ENCODE measurements at places on chromosomes 7 and 10. TPM values are rescaled to one million over a fixed set of nuclear protein-coding genes. Genes with fewer than 3 reads are reported as not detected.

DNA sequence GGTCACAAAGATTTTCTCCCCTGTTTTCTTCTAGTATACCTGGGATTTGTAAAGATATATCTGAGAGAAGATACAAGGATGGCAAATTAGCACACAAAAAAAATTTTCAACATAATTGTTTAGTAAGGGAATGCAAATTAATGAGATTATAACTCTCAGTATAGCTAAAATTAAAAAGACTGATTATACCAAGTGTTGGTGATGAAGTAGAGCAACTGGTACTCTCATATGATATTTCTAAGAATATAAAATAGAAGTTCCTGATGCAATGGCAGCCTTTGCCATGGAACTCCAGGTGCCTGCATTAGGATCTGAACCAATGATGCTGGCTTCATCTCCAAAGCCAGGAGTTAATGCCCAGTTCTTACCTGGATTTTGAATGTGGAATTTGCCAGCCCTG lies 51.4 kb upstream of the KIAA1217 start:
- no peak for DNase-seq

DNA sequence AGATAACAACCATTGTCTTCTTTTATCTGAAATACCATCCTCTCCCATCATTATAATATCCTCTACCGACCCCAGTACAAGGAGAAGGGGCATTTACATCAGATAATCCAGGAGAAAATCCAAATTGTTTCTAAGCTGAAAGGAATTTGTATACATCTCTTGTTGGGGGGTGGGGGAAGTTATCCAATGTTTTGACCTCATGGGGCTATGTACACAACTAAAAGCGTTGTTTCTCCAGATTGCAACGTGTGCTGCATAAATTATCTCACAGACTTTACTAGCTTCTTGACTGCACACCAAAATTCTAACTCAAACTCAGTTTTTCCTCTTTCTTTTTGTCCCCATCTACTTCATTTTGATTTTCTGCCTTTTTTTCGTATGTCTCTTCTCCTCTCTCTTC lies 156.7 kb downstream of the TWIST1 start:
- no peak for DNase-seq

DNA sequence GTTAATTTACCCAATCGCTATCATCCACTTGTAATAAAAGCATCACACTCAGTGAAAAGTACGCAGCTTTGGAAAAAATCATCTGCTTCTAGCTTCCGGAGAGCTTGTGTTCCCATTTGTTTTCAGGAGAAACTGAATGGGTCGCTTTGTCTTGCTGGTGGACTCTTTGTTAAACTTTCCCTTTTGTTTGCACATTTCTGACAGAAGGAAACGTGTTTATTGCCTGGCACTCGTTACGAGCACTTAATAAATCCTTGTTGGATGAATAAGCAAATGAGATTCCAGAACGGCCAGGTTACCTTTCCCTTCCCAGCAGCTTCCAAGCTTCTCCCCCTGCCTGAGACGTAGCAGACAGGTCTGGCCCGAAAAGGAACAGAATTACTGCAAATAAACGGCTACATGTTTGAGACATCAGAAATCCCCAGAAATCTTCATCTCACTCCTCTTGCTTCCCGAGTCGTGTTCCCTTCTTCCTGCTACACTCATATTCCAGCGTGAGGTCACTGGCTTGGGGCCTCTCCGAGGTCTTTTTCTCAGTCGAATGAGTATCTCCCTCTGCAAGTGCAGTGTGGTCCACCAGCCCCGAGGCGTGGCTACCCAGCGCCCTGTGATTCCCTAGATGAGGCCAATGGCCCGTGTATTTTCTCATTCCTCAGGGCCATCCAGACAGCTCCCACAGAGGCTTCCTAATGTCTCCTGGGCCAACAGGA lies 167.2 kb downstream of the FRMD4A start:
- no peak for DNase-seq

Gene ARHGAP21
- 82.9 TPM for polyA plus RNA-seq

GRCh38 chr10:97589479-97589878 lies at the start of gene C10orf62:
C10orf62 (plus strand) TSS chr10:97589721; CDS start chr10:97589898, 177 bp downstream.
- DNase-seq = no peak

DNA sequence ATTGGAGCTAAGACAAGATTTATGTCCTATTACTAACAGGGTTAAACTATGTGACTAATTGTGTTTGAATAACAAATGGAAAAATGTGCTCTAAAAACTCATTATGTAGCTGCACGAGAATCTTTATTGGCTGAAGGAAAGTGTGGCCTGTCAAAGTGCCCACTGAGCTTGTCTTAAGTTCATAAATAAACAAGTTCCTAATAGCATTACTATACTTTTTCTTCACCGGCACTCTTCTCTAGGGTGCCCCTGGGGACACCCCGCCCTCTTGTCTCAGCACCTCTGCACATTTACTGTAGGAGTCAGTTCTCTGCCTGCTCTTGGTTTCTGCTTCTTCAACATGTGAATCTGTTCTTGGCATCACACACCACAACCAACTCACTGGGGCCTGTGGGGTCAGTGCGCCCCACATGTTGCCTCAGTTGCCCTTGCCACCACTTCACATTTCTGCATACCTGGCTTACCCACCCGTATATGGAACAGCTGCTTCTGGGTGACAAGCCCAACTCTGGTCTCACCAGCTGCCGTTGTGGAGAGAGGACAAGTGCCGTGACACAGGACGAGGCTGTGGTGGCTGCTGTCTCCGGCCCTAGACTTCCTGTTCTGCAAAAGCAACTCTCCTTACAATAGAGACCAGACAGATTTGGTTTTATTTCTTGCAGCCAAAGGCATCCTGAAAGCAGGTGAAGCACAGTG lies 96.3 kb upstream of the DDC start:
- DNase-seq = no peak

DNA sequence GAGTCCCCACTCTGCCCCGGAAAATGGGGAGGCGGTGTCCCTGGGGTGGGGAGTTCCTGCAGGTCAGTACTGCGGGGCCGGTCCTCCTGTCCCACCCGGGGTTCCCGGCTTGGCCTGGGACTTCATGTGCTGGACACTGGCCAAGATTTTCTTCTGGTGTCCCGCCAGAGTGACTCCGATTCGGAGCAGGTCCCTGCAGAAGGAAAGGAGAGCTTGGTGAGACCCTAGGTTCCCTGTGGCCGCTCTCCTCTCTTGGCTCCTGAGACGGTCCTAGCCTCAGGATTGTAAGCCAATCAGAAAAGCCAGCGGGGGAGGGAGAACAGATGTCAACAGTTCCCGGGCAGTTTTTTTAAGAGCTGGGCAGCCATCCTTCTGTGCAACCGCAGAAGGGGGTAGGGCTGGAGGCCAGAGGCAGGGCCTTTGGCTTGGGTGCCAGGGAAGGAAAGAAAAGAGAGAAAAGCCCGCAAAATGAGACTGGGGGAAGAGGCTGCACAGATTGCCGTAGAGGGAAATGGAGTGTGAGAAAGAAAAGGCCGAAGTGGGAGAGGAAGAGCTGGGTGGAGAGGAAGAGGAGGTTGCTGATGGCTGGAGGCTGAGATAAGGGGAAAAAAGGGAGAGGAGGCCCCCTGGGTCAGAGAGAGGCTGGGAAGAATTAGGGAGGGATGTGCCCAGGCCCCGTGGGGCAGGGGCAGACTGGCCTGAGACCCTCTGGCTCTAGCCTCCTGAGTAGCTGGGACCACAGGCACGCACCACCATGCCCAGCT lies 23.7 kb downstream of the EPHB4 start:
- DNase-seq = no peak

Gene NPSR1
- 0.21 TPM for polyA plus RNA-seq

GRCh38 chr10:68348265-68348741 lies 15.6 kb upstream of the PBLD start:
- no peak for DNase-seq

Gene NEUROG3
- polyA plus RNA-seq = not detected

- DNase-seq = no peak
Observed at GRCh38 chr7:115748123-115748738, 282.3 kb downstream of the TFEC start.

- DNase-seq = no peak
Observed at GRCh38 chr10:61338146-61338545, 115.0 kb downstream of the TMEM26 start.

- no peak for DNase-seq
Observed at GRCh38 chr7:68730964-68731363, 867.3 kb upstream of the AUTS2 start.

DNA sequence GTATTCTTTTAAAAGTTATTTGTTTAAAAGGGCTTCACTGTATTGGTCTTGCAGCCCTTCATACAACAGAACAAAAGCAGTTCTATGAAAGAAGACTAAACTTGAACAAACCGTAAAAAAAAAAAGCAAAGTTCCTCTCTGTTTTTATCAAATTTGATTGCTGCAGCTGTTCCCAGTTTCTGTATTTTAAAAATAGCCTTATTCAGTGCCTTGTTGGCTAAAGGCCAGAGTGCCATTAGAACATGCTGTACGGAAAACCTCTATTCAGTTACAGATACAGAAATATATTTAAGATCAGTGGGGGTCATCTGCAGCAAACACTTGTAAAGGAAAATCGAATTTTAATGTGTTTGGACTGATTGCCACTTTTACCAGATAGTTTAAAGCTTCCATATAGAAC lies 207.8 kb upstream of the ETV1 start:
- DNase-seq = no peak

DNA sequence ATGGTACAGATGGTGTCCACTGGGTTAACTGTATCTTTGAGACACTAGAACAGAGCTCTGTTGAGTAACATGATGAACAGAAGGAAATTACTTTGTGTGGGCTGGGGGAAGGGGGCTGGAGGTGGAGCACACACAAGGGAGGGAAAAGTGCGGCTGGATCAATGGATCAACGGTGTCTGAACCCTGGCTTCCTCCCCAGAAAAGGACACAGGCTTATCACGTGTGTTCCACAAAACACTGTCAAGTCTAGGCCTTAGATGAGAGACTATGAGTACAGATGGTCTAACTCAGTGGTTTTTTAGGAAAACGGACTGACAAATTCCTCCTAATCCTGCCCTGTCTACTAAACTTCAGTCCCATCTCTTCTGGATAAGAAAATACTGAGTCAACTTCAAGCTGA lies 27.8 kb downstream of the HSPB1 start:
- no peak for DNase-seq

- DNase-seq = peak; percentile 22
Observed at GRCh38 chr10:4082861-4083260, 297.9 kb upstream of the KLF6 start.

GRCh38 chr7:102836977-102837376 lies 75.8 kb upstream of the LRRC17 start:
- DNase-seq = no peak

GRCh38 chr7:130363026-130363847 lies 17.1 kb upstream of the CPA1 start:
- no peak for DNase-seq

Gene ZKSCAN5
- 18.3 TPM for polyA plus RNA-seq

DNA sequence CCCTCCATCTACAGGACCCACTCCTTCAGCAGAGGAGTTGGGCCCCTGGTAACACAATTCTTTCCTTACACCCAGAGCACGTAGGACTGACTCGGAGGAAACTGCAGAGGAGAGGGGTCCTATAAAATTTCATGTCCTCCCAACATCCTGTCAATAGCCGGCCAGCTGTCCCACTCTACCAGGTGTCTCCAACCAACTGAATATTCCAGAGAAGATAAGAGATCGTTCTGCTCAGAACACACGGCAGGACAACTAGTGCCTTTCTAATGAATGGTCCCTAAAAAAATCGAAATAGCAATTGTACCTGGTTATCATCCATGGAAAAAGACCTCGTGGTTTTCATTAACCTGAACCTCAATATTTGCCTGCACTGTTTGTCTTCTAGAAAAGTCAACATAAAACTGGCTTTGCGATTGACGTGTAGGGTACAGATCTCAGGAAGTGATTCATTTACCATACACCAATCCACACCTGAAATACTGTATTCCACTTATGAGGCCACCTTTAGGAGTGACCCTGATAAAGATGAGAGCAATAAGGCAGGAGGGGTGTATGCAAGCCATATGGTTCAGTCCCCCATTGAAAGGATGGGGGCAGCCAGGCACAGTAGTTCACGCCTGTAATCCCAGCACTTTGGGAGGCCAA lies 111.7 kb downstream of the PARP12 start:
- no peak for DNase-seq

DNA sequence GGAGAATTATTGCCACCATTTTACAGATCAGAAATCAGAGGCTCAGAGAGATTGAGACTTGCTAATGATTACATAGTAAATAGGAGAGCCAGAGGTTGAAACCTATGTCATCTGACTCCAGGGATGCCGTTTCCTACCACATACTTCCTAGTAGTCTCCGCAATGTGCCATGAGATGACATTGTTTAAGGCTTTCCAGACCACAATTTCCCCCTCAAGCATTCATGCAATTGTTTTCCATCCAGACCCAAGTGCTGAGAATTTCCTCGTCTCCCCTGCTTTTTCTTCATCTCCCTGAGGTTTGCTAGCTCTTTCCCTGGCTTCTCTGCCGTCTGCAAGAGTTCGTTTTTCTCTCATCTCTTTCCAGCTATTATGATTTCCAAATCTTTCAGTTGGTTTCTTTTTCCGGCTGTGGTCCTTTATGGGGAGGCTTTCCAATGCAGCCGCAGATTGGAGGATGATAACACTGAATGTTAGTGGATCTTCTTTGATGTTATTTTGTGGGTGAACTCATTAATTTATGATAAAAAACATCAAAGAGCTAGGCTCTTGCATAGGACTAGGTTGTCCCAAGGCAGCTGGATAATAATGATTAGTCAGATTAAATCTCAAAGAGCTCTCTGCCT lies 6.9 kb upstream of the GOLGA7B start:
- no peak for DNase-seq

Gene GIMAP1
- polyA plus RNA-seq = 2.3 TPM

- DNase-seq = no peak
Observed at GRCh38 chr10:110684800-110685446, 40.8 kb downstream of the RBM20 start.

Gene KCNIP2
- 4.2 TPM for polyA plus RNA-seq

DNA sequence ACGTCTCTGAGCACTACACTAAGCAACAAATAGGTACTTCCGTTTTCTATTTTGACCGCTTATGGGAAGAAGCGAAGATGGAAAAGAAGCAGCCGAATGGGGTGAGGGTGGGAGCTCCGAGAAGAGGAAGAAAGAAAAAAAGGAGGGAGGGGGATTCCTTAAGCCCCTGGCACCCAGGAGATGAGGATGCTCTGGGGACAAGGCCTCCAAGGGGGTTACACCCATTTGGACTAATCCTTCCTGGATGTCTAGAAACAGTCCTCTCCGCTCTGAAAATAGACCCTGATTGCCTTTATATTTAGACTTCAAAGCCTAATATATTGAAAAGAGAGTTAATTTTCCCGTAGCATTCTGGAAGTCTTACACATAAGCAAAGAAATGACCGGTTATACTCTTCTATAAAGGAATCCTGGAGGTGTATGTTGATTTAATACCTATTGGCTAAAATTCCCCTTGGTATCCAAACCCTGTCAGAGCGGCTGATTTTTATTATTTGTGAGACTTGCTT lies 676 bp upstream of the HTR7 start:
- no peak for DNase-seq

- no peak for DNase-seq
Observed at GRCh38 chr10:129586898-129587443, 119.9 kb downstream of the MGMT start.

- no peak for DNase-seq
Observed at GRCh38 chr7:6576024-6576866, 1.0 kb upstream of the ZDHHC4 start.

- no peak for DNase-seq
Observed at GRCh38 chr7:22563621-22564241, 63.7 kb upstream of the STEAP1B start.

Gene GJC3
- 0.66 TPM for polyA plus RNA-seq

GRCh38 chr10:127254276-127254675 lies 57.9 kb upstream of the INSYN2A start:
- DNase-seq = no peak

Gene A1CF
- polyA plus RNA-seq = 8.7 TPM

GRCh38 chr7:30980194-30980593 lies 16.4 kb downstream of the GHRHR start:
- DNase-seq = no peak

Gene OPN1SW
- 1.7 TPM for polyA plus RNA-seq

Data from renal cortex interstitium (tissue), 15 donors.